ENCODE measurements at places on chromosomes 7 and 10. TPM values are rescaled to one million over a fixed set of nuclear protein-coding genes. Genes with fewer than 3 reads are reported as not detected.

The PARD3 gene
- total RNA-seq: 59.7 TPM

The SNX10 gene
- 6.3 TPM for total RNA-seq

The SMNDC1 gene
- 17.4 TPM for total RNA-seq

The PLXNA4 gene
- total RNA-seq: 4.8 TPM

The PGAM2 gene
- total RNA-seq: not detected

The ENTPD1 gene
- 8.9 TPM for total RNA-seq

The LDB3 gene
- total RNA-seq: not detected

The PPP1R3C gene
- 65.7 TPM for total RNA-seq

The GNG11 gene
- total RNA-seq: 11.2 TPM

The IFIT2 gene
- 3.9 TPM for total RNA-seq

The INA gene
- 0.16 TPM for total RNA-seq

The PSTK gene
- 7.6 TPM for total RNA-seq

The EIF4EBP2 gene
- 77.1 TPM for total RNA-seq

The ST8SIA6 gene
- total RNA-seq: 0.24 TPM

The ZNF438 gene
- total RNA-seq: 5.0 TPM

The CFAP70 gene
- total RNA-seq: 1.8 TPM

The SEMA3C gene
- 139 TPM for total RNA-seq

The GRID1 gene
- total RNA-seq: 0.24 TPM

Measured in hepatocyte (in vitro differentiated cells).